Stimulated activated CD4-positive, alpha-beta T cell treated with anti-CD3 and anti-CD28 coated beads, Interleukin-12 subunit alpha, Interleukin-12 subunit beta, amount 100 ng/mL, for 4 hours (primary cell): ENCODE measurements at places on chromosomes 5 and 9.

- no peak for DNase-seq
Measured at GRCh38 chr5:143758750-143759149, 53.2 kb upstream of the HMHB1 start.

DNA sequence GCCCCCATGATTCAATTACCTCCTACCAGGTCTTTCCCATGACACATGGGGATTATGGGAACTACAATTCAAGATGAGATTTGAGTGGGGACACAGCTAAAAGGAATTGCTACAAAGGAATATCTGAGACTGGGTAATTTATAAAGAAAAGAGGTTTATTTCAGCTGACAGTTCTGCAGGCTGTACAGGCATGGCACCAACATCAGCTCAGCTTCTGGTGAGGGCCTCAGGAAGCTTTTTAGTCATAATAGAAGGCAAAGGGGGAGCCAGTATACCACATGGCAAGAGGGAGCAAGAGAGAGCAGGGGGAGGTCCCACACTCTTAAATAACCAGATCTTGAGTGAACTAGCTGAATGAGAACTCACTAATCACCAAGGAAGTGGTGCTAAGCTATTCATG is 11.2 kb upstream of the ALDOB start:
- no peak for DNase-seq

DNA sequence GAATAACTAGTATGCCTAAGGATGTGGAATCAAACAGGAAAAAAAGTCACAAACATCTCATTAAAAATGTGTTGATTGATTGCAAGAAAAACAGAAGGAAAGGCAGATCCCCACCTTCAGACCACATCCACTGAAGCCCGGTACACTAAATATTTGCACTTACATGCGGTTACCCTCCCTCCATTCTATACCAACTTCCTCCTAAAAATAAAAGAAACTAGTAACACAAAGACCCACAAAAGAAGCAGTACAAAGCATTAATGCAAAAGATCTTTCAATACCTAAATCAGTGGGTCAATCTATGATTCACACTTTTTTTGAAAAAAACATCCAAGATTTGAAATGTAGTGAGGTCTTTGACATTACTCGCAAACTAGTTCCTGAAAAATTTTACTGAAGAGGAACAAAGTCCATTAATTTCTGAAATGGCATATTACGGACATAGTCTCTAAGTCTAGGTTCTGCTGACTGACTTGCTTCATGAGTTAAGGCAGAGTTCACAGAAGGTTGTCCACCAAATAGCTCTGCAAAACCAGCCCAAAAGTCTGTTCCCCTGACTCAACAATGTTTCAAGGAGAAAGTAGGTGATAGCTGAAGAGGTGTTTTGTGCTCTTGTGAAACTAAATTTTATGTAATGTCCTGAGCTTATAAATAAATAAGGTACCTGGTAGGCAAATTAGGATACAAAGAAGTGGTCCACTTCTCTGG is 100.7 kb downstream of the PAM start:
- no peak for DNase-seq

- no peak for DNase-seq
Measured at GRCh38 chr5:171444582-171444981, 25.1 kb downstream of the FGF18 start.

- DNase-seq: no peak
Measured at GRCh38 chr5:77280036-77280435, 69.6 kb downstream of the PDE8B start.

- no peak for DNase-seq
Measured at GRCh38 chr5:96324708-96325107, 108.3 kb downstream of the PCSK1 start.
